ENCODE measurements at places on chromosomes 2 and 18.

DNA sequence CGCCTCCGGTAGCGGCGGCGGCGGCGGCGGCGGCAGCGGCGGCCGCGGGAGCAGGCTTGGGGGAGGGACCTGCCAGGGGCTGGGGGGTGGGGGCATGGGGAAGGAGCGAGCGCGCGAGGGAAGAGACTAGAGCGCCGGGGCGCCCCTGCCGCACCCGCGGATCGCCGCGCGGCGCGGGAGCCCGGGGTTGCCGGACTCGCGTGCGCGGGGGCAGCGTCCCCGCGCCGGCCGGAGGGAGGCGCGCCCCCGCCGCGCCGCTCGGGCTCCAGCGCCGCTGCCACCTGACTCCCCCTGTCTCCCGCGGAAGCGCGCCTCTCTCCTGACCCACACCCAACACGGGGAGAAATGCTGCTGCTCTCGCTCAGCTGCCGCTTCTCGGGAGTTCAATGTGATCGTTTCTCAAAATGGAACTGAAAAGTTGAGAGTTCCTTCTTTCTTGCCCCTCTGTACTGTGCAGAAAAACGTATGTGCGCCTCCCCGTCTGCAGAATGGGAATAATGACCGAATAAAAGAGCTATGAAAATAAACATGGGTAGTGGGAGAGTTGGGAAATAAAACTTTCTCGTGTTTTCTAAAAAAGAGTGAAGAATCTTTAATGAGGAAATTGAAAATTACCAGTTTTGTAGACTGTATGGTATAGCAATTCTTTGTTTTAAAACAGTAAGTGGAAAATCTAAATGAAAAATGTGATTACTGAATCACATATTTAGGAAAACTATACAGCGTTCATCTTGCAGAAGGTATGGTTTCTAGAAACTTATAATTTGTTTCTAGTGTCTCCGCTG, 455 bp upstream of the TLK1 start:
- peak; percentile 83 for DNase-seq

DNA sequence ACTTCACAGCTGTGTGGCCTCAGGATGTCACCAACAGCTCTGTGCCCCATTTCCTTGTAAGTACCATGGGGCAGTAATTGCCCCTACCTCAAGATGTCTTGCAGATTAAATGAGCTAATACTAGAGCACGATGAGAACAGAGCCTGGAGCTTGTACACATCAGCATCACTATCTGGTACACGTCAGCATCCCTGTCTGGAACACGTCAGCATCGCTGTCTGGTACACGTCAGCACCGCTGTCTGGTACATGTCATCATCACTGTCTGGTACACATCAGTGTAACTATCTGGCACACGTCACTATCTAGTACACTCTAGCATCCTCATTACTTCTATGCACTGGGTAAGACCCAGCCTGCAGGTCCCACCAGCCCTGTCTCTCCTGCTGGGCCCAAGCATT, 37.2 kb downstream of the AQP12A start:
- no peak for DNase-seq

DNA sequence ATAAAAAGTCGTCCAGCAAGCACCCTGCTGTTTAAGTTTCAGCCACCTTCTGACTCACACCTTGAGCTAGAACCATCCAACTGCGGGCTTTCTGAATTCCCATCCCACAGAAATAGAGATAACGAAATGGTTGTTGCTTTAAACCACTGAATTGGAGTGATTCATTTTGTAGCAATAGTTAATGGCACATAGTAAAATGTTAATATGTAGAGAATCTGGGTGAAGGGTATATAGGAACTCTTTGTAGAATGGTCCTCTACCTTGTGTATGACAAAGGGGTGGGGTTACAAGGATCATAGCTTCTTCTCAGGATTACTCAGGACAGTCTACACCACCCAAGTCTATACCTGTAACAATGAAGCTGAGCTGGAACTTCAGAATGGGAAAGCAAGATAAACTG, 2.4 kb upstream of the MAPRE3 start:
- peak; percentile 44 for DNase-seq

- no peak for DNase-seq
Observed at GRCh38 chr2:76391678-76392077, 681.0 kb upstream of the GCFC2 start.

GRCh38 chr2:37912056-37912455, 13.0 kb upstream of the RMDN2 start:
- DNase-seq: peak; percentile 49

GRCh38 chr18:22663378-22663777, 245.7 kb upstream of the CTAGE1 start:
- no peak for DNase-seq

DNA sequence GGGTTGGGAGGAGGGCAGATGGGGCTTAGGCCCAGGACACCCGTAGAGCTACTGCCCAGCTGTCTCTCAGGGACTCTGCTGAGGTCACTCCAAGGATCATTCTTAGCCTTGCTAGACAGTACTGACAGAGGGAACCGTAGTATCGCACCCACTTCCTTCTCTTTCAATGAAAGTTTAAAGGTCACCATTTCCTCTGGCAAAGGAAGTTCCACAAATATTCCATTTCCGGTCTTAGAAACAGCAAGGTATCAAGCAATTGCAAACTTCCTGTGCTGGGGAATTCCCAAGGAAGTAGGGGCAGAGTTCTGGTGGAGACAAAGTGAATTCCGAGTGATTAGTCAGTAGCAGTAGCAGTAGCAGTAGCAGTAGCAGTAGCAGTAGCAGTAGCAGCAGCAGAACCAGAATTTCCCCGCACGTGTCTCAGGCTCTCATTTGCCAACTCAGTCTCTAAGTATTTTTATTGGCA, 24.7 kb downstream of the IL1B start:
- peak; percentile 98 for DNase-seq

DNA sequence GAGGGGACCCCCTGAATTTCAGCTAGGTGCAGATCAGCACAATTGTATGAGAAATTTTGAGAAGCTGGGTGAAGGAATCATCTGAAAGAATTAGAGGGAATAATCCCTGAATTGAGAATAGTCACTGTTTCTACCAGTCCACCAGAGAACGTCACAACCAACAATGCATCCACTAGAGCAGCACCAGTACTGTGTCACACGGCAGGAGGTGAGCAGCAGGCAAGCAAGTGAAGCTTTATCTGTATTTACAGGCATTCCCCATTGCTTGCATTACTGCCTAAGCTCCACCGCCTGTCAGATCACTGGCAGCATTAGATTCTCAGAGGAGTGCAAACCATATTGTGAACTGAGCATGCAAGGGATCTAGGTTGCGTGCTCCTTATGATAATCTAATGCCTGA, 40.7 kb downstream of the GDF7 start:
- no peak for DNase-seq

- peak; percentile 89 for DNase-seq
Observed at GRCh38 chr2:19488009-19488691, 129.7 kb upstream of the OSR1 start.

DNA sequence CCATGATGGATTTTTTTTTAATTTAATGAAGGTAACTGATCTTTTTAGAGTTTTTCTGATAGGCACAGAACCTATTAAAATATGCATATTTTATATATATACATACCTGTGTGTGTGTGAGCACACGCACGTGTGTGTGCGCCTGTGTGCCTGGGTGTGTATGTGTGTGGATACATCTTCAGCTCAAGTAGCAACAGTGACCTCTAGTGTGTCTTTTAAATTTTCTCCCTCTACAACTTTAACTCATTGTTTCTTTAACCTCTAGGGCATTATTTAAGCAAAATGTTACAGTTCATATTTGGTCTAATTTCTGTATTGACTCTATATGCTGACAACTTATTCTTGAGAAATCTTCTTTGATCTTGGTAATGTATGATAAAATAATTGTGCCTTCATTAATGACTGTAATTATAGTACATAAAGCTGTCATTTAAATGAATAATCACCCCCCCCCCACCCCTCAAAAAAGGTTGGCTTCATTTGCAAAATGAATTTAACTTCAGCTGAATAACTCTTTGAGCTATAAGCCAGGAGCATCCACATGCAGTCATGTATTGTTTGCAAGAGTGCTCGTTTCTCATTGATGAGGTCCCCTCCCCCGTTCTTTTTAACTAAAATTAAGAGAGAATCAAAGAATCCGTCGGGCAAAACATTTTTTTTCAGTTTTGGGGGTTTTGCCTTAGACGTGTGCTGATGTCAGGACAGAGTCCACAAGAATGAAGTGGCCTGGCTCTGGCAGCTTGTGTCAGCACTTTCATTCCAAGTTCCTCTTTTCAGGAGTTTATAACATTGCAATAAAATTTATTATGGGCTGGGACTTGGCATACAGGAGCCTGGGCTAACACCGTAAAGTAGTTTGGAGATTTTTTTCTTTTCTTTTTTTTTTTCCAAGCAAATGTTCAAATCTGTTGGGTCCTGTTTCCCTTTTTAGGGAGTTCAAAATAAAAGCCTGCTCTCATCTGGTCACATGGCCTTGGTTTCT, 80.0 kb downstream of the ETAA1 start:
- peak; percentile 59 for DNase-seq

DNA sequence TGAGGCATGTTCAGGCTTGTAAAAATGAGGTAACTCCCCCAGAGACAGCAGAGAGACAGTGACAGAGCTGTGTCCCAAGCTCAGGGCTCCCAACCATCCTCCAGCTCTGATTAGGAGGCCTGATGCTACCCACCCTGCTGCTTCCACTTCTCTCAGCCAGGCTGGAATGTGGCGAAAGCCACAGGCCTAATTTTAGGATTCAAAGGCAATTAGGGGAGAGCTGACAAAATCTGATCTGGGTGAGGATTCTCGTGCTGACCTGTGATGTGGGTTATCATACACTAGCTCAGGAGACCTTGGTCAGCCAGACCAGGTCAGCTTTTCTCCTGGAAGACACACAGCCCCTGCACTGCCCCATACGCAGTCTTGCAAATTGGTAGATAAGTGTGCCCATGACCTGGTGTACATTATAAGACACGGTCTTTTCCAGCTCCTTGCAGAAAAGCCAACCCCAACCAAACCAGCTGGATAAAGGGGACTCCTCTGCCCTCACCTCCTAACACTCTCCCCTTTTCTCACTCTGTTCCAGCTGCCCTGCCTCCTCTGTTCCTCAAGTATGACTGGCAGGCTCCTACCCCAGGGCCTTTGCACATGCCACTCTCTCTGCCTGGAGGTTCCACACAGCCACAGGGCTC, 225.9 kb downstream of the MGAT5 start:
- no peak for DNase-seq

DNA sequence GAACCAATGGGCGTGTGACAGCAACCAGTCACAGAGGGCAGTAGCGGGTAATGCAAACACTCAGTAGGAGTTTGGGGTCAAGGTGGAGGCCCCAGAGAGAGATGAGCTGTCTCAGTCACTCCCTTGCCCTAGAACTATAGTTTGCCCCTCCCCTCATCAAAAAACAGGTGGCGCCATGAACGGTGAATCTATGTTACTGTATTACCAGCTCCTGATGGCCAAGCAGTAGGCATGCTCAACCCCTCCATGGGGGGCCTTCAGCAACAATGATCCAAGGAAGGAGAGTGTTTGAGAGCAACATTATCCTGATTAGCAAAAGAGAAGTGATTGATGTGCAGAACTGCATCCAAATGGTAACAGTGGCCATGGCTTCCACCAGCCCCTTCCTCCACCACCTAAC, 30.4 kb downstream of the TRABD2A start:
- no peak for DNase-seq

DNA sequence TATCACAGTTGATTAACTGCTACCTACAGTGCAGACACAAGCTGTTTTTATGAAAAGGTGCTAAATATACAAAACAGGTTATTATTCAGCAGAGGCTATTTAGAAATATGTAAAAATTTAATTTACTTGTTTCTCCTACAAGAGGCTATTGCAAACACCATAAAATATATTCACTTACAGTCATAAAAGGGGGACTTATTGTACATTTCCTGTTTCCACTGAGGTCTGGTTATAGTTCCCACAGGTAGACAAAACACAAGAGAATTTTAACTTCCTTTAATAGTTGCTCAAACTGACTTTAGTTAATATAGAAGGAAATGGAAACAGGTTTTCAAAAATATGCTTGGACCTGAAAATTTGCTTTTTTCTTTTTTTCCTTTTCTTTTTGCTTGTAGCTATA, 40.0 kb upstream of the FRZB start:
- DNase-seq: no peak

DNA sequence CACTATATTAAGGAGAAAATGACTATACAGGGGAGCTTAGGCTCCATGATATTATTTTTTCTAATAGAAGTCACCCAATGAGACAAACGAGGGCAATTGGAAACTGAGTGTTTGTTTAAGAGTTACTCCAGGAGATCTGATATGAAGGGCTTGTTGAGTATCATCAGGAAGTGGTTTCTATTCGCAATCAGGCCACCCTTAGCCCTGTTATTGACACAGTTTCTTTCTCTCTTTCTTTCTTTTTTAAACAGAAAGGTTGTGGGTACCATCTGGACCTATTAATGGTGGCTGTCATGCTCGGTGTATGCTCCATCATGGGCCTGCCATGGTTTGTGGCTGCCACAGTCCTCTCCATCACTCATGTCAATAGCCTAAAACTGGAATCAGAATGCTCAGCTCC, 117.3 kb downstream of the DPP4 start:
- DNase-seq: no peak

DNA sequence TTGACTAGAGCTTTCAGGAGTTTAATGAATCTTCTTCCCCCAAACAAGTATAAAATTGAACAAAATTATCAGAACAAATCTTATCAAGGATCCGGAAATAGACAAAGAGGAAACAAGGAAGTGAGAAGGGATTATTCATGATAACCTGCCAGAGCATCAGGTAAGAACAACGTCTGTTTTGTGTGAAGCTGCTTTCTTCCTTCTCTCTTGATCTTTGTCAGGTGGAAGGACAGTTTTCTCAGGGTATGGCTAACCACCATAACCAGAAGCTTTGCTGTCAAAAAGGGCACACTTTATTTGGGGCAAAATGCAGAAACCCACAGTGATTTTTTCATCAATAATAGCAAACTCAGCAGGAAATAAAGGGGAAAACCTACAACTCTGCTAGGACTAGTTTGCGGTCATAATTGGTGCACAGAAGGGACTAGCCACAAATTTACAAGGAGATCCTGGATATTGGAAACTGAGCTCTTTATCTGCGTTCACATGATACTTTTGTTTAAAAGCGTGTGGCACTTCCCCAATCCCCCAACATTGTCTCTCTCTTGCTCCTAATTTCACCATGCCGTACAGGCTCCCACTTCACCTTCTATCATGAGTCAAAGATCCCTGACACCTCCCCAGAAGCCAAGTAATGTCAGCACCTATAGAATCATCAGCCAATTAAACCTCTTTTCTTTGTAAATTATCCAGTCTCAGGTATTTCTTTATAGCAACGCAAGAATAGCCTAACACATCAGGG, 124.2 kb downstream of the FSIP2 start:
- no peak for DNase-seq

GRCh38 chr2:187055463-187055862, 206.5 kb upstream of the ZSWIM2 start:
- DNase-seq: peak; percentile 13

- DNase-seq: no peak
Observed at GRCh38 chr2:102040229-102040628, 48.5 kb downstream of the IL1R2 start.

- no peak for DNase-seq
Observed at GRCh38 chr18:77457681-77458080, 208.0 kb downstream of the GALR1 start.

DNA sequence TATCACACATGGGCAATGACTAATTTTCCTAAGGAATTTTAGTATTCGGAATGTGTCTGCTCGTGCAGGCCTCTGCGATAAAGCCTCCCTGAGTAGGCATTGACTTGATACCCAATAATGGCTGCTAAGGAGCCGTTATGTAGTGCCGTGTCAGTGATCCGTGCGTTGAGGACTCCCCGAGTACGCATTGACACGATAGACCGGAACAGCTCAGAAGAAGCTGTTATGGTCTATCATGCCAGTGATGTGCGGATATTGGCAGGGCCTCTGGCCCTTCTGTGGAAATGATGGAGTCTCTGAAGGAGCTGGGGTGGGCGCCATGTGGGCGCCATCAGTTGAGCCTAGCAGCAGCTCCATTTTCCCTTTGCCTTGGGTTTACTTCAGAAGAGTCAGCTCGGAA, 29.1 kb downstream of the ZEB2 start:
- no peak for DNase-seq
